ENCODE measurements at places on chromosomes 1 and 21.

- DNase-seq: no peak
These were observed 136.6 kb downstream of the SYF2 start for GRCh38 chr1:25095635-25096200.

GRCh38 chr1:75993661-75994060, 61.5 kb upstream of the ASB17 start:
- no peak for DNase-seq

- DNase-seq: no peak
These were observed 16.9 kb downstream of the RGS1 start for GRCh38 chr1:192592517-192592916.

DNA sequence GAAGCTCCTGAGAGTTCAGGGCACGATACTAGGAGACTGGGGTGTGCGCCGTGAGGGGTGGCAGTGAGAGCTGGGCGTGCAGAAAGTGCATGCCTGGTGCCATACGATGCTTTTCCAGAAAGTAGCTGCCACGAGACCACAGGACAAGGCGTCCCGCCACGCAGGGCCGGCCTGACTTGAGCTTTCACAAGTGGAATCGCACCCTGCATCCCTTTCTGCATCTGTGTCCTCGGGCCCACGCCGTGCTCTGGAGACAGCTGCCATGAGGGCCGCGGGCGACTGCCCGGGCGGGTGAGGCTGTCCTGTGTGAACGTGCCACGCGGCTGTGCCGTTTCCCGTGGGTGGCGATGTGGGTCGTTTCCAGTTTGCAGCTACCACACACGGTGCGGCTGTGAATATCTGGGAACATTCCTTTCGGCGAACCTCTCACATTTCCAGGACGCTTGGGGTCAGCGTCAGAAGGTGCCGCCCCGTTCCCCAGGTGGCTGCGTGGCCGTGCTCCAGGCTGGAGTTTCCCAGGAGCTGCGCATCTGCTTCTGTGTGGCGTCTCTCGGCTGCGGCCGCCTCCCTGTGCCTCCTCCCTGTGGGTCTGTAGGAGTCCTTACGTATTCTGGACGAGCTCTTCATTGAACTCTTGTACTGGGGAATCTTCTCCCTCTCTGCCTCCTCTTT, 1.0 kb upstream of the PERM1 start:
- DNase-seq: no peak

- DNase-seq: peak; percentile 49
These were observed 863 bp downstream of the TARBP1 start for GRCh38 chr1:234478152-234478480.

GRCh38 chr1:22255341-22256212, 112.7 kb upstream of the WNT4 start:
- no peak for DNase-seq

- DNase-seq: no peak
These were observed 512.2 kb downstream of the NPHP4 start for GRCh38 chr1:5479876-5480646.

GRCh38 chr1:46437723-46438122, 43.6 kb downstream of the FAAH start:
- no peak for DNase-seq

DNA sequence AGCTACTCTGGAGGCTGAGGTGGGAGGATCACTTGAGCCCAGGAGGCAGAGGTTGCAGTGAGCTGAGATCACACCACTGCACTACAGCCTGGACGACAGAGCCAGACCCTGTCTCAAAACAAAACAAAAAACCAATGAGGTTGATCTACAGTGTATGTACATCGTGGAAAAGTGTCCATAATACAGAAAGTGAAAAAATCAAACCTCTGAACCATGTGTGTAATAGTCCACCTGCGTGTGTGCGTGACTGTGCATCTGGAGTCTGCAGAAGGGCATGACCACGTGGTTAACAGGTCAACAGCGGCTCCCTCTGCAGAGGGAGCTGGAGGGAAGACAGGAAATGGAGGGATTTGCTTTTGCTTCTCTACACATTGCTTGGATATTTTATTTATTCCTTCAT, 32.4 kb upstream of the ENO1 start:
- DNase-seq: no peak

DNA sequence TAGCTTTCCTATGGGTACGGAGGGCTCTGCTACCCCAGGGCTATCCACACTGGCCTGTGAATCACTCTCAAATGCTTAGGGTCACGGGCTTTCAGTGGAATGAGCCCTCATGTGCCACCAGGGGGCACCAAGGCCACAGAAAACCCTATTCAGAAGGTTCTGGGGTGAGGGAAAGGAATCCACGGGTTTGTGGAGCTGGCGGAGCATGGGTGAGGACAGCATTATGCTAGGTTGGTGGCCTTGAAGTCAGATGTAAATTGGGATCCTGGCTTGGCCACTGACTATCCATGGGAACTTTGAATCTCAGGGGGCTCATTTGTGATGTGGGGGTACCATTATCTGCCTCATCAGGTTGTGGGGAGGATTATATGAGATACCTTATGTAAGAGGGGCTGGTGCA, 5.1 kb upstream of the LAMTOR5 start:
- DNase-seq: peak; percentile 24

DNA sequence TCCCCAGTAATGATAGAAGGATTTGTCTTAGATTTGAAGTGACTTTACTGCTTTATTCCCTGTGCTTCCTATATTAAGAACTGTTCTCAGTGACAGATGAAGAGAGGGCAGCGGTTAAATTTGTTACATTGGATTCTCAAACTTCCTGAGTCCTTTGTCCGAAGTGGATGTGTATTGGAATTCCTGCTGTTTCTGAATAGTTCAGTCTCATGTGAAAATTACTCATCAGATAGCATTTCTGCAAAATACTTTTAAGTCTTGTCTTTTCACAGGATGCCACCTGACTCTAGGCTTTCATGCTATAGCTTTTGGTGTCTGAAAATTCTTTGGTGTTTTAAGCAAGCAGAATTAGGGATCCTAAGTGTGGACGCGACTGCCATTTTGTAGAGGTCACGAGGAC, 83.6 kb downstream of the PRDM2 start:
- no peak for DNase-seq

DNA sequence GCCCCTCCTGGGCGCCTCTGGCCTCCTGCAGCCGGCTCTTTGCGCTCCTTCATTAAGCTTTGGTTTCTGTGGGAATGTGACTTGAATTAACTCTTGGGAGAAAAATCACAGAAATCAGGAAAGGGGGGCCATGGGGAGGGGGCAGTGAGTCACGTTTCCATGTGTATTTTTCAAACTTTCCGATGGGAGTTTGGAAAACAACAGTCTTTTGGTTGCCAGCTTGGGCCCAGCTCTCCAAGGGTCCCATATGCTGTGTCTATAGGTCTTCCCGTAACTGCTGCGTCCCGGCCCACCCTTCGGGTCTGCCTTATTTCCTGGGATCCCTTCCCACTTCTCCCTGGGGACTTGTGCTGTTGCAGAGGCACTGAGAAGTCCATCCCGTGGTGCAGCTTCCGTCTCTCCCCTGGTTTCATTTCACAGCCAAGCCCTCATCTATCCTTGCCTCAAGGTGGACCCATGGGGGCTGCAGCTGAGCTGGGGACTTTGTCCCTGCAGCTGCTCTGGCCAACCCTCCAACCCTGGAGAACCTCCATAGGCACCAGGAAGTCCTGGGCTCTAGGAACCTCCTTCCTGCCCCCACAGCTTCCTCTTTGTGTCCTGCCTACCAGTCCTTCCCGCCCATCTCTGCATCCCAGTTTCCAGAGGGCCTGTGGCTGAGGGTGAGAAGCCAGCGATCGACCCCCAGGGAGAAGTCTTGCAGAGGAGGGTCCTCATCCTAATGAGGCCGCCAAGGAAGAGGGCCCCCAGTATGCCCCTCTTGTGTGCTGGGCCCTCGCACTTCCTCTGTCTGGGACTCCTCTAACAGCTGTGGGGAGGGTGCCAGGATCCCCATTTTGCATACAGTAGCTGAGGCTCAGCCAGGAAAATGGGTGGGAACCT, 11.6 kb upstream of the LMNA start:
- DNase-seq: no peak

- DNase-seq: no peak
These were observed 327.8 kb upstream of the USP24 start for GRCh38 chr1:55542901-55543504.

GRCh38 chr21:21052672-21053071, 54.5 kb downstream of the NCAM2 start:
- no peak for DNase-seq

DNA sequence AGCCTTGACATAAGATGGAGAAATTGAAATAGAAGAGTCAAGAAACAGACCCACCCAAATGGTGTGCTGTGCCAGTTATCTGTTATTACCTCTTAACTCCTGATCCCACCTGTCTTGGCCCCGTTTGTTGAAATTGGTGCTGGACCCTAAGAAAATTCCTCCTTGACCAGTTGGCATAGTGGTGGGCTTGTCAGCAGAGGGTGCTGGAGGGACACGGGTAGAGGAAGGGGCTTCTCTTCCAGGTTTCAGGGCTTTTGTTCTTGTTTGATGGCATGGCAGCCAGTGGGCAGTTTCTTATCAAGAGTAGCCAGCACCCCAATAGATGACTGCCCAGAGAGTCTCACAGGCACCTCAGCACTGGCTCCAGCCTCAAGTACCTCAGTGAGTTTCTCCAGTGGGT, 51.6 kb downstream of the PCBP3 start:
- DNase-seq: no peak

GRCh38 chr1:76122271-76122670, 47.7 kb downstream of the ST6GALNAC3 start:
- DNase-seq: no peak

GRCh38 chr1:228378873-228379460, 27.7 kb downstream of the TRIM11 start:
- no peak for DNase-seq

- DNase-seq: no peak
These were observed 155.3 kb downstream of the ADSS2 start for GRCh38 chr1:244296447-244296846.

GRCh38 chr1:174788981-174789380, 210.8 kb upstream of the CACYBP start:
- DNase-seq: no peak

DNA sequence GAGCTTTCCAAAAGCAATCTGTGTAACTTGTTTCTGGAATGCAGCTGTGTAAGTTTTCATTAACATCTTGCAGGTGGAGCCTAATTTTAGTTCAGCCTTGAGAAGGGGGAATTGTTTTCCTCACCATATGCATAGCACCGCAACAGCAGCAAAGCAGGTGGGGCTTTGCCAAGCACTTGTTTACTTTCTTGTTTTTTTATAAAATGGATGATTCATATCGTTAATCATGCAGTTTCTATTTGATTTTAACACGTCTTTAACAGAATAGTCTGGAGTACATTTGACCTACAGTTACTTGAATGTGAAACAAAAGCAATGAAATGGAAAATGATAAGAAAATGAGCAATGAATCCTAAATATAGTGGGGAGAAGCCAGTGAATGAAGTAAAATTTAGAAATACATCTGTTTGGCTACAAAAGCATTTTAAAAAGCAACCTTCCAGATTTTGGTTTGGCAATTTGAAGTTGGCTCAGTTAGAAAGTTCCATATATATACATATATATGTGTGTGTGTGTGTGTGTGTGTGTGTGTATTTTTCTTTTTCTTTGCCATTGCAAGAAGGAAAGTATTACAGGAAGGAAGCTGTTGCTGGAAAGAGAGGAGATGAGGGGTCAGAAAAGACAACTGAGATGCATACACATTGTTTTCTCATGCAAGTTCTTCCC, 119.0 kb upstream of the ADGRL2 start:
- no peak for DNase-seq

- DNase-seq: no peak
These were observed 55.3 kb downstream of the MRPS6 start for GRCh38 chr21:34128674-34129038.

- DNase-seq: no peak
These were observed 82.7 kb upstream of the ROR1 start for GRCh38 chr1:63690966-63691700.

GRCh38 chr1:108878678-108879077, 1.9 kb downstream of the GPSM2 start:
- DNase-seq: no peak

DNA sequence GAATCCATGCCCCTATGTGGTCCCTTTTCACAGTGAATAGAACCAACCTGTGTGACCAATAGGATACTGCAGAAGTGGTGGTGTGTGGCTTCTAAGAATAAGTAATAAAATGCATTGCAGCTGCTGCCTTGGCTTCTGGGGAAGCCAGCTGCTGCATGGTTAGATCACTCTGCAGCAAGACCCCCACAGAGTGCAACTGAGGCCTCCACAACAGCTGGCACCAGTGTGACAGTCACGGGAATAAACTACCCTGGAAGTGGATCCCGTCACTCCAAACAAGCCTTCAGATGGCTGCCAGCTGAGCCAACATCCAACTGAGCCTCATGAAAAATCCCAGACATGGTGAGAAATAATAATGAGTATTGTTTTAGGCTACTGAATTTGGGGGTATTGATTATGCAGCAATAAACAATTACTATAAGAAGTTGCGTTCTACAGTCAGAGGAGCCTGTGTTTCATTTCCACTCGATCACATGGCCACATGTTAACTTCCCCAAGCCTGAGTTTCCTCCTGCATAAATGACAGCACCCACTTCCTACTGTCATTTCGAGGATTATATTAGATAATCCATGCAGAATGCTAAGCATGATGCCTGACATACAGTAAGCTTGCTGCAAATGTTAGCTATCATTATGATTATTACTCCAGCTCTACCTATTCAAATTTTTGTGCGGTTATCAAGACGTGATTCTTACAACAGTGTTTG, 20.8 kb upstream of the COG2 start:
- no peak for DNase-seq

DNA sequence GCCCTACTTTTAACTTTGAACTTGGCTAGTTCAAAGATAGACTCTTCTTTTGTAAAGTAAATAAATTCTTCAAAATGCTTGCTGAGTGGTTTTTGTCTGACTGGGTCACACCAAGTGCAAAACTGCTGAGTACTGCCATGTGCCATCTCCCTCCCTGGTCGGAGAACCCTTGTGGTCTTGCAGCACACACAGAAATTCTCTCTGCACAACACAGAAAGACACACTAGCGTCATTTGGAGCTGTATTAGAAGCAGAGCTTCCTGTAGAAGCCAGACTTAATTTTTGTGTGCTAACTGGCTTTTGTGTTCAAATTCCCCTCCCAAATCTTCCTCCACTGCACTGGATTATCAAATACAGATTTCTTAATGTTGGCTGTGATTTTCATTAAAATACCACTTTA, 2.5 kb downstream of the PSMB4 start:
- DNase-seq: no peak

- no peak for DNase-seq
These were observed 95.1 kb downstream of the SIPA1L2 start for GRCh38 chr1:232534552-232535517.

DNA sequence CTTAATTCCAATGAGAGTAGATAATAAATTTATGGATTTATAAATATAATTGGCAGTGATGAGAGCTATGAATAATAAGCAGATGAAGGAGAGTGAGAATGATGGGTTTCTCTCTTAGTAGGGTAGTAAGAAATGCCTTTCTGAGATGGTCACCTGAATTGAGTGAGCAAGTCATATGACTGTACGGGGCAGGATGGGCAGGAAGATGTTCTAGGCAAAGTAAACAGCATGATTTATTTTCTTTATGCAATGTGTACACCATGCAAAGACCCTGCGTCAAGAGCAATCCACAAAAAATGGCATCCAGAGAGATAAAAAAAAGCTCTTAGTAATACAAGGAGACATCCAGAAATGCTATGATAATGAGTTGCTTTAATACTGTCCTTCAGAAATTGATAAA, 409.9 kb downstream of the HLX start:
- no peak for DNase-seq

GRCh38 chr1:41108696-41109275, 87.3 kb upstream of the SLFNL1 start:
- DNase-seq: no peak
